ENCODE measurements at places on chromosomes 3 and 15.
A peak's percentile ranks its signal among the peaks of the same experiment; 100 is the strongest.

DNA sequence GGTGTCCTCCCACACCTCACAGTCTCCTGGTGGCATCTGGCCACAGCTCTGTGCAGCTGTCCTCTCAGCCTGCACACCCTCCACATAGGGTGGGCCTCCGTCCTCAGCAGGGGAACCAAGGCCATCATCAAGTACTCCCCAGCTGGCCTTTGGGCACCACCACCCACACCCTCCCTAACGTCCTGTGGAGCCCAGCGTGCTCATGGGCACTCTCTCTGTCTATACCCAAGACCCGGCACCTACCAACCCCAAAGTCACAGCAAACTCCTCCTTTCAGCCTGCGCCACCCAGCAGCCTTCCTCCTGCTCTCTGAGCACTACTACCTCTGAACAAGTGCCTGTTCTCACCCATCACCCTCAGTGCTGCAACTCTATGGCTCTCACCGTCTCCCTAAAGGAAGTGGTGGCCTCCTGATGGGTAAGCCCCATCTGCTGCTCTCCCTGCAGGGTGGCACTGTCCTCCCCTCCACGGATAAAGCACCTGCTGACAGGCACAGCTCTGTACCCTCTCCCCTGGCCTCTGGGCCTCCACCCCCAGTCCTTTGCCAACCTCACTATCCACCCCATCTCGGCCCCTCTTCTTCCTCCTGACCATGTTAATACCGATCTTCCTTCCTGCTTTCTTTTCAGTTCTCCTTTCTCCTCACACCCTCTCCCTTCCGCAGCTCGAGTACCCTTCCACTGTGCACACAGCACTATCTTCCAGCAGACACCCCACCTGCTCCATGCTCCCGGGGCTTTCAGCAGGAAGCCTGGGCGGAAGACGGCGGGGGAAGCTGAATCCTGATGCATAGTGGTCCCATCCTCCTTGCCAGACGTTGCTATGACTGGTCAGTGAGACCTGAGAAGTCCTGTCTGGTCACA is 31.5 kb downstream of the SLC41A3 start:
- DNase-seq: no peak

DNA sequence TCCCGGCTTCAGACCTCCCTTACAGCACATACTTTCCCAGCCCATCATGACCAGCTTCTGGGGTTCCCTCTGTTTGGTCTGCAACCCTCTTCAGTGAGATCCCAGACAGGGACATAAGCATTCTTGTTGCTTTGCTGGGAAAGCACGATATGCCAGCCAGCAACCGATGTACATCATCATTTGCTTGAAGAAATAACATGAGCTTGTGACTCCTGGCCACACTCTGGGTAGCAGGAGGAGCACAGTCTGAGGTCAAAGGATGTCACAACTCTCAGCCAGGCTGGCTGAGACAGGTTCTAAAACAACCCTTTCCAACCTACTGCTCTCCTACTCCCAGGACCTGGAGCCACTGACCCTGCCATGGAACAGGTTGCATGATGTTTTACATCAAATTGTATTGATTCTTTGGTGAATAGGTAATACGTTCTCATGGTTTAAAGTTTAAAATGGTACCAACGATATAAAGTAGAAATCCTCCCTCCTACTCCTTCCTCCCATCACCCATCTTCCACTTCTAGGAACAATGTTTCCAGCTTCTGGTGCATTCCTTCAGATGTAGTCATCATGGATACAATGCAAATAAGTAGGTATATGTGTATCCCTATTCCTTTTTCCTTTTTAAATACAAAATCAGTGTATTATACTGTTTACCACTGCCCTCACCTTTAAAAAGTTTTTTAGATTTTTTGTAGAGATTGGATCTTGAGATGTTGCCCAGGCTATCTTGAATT is 190.3 kb downstream of the OPA1 start:
- no peak for DNase-seq

GRCh38 chr3:61892891-61893290 is 331.5 kb downstream of the PTPRG start:
- no peak for DNase-seq

DNA sequence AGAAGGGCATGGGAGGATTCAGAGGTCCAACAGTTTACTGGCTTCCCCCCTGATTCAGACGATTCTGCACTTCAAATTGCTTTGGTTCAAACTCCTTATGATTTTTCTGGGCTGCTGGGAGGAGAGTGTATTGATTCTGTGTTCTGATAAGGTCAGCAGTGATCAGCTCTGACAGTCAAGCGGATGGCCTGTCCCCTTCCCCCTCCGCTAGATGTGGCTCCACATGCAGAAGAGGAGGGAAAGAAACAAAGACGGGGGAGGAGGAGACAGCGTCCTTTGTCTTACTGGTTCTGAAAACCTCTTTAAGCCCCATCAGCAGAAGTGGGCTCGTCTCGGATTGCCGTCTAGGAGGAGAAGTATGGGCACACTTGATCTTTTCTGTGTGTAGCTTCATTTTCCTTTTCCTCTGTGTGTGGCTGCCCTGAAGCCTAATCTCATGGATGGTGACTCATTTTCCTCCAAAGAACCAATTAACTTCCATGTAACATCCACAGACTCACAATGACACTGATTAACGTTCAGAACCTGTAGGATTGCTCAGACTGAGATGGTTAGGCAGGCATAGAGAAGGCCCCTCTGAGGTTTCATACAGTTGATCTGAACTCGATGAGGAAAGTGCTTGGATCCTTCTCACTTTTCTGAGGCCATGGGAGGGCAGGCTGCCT is 162.4 kb upstream of the PPP2R3A start:
- DNase-seq: no peak

DNA sequence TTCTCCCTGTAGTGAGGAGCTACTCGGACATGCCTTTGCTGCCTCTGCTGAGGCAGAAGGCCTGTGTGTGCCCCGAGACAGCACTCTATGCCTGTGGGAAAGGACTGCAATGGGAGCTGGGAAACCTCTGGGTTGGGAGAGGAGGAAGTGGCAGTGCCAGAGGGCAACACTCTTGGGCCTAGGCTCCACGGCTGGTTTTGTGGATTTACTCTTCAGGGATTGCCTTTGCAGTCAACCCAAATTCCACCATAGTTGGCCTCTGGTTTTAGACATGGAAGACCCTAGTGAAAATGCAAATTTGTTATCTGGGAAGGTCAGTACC is 46.8 kb downstream of the ITGA11 start:
- DNase-seq: no peak

DNA sequence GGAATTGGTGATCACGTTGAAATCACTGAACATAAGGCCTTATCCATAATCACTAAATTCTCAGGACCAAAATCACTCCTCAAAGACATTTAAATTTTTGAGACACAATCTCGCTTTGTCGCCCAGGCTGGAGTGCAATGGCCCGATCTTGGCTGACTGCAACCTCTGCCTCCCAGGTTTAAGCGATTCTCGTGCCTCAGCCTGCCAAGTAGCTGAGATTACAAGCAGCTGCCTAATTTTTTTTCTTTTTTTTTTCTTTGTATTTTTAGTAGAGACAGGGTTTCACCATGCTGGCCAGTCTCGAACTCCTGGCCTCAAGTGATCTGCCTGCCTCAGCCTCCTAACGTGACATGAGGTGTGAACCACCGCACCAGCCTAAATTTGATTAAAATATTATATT is 61.7 kb downstream of the PLOD2 start:
- DNase-seq: no peak

GRCh38 chr15:31325595-31326155 is 960 bp upstream of the KLF13 start:
- peak; percentile 78 for DNase-seq

- DNase-seq: no peak
These were observed 23.0 kb upstream of the ARPP21 start for GRCh38 chr3:35616346-35616745.

GRCh38 chr3:40201770-40202169 is 107.7 kb upstream of the EIF1B start:
- no peak for DNase-seq

DNA sequence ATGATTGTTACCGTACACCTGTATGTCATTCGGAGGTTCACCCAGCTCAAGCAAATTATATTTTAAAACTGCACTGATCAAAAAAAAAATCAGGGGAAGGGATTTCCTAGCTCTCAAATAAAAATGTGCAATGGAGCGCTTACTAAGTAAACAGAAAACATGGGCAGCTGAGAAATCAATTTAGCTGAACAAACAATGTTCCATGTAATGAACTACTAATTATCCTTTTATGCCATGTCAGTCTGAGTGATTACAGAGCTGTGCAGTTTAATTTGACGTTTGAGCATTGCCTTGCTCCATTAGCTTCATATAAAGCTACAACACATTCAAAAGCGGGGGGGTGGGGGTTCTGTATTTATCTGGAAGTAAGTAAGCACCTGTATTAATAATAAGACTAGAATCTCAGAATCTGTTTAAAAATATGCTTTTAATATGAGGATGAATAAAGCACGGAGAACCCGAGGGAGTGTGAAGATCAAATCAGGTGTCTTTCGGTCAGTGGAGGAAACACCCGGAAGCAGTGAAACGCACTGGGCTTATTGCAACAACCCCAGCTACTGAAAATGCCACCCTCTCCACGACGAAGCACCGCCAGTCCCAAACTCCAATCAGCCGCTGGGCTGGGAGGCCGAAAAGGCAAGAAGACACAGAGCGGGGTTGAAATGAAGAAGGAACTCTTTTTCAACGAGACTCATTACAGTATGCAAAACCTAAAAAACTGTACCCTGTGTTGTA is 196.5 kb upstream of the ATP11B start:
- no peak for DNase-seq

DNA sequence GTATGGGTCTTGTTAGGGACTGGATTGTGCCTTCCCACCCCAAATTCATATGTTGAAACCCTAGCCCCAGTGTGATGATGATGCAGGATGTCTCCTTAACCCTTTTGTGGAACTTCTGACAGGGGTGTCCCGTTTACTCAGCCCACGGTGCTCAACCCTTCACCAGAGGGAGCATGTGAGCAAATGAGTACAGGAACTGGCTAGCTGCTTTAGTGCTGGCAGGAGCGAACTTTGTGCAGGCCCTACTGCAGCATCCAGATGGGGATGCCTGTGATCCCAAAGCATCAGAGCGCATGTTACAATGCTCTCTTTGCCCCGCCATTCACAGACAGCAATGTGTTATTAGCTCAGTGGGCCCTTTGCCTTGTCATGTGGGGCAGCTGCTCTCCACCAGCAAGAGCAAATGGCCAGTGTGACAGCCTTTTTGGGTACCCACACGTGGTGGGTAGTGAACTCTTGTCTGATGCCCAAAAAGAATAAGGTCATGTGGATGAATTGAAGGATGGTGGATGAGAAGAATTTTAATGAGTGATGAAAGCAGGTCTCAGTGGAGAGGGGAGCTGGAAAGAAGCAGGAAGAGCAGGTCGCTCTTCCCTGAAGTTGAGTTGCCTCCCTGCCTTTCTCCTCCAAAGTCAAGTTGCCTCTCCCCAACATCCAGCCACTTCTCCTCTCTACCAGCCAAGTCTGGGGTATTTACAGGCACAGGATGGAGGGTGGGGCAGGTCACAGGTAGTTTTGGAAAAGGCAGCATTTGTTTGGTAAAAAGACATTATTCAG is 63.3 kb upstream of the STRIT1 start:
- no peak for DNase-seq

- no peak for DNase-seq
These were observed 131.5 kb upstream of the KCNH8 start for GRCh38 chr3:19016851-19017250.

DNA sequence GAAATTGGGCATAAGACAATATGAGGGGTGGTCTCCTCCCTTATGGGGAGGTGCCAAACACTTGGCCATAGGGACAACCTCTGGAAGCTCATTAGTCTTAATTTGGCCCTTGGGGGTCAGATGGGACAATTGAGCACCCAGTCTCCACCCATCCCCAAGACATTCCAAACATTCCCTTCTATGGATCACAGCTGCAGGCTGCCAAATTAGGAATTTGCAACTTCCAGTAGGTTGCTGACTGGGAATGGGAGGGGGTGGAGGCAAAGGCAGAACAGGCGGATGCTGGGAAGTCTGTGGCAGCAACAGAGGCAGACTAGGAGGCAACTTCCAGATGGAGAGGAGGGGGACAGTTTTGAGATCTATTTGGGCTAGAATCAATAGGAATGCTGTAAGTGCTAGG is 1.4 kb upstream of the PDHB start:
- no peak for DNase-seq
